NAMALWA (cell line): ENCODE measurements at places on chromosomes 7 and 10.

- DNase-seq: no peak
Observed at GRCh38 chr10:131041441-131041840, 270.1 kb downstream of the TCERG1L start.

DNA sequence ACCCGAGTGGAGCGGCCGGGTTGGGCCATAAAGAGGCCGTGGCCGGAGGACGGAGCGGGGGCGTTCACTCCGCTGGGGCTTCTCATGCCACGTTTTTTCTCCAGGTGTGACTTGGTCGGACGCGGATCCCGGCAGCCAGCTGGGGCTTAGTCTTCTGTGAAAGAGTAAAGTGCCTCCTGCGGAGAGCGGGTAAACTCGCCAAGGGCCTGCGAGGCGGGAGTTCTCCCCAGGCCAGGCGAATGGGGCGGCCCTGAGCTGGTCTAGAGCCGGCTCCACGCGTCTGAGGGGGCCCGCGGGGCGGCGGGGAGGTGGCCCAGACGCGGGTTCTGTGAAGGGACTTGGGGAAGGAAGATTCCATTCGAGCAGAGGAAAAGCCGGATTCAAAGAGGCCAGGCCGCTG lies 86.3 kb upstream of the VIPR2 start:
- DNase-seq: no peak

DNA sequence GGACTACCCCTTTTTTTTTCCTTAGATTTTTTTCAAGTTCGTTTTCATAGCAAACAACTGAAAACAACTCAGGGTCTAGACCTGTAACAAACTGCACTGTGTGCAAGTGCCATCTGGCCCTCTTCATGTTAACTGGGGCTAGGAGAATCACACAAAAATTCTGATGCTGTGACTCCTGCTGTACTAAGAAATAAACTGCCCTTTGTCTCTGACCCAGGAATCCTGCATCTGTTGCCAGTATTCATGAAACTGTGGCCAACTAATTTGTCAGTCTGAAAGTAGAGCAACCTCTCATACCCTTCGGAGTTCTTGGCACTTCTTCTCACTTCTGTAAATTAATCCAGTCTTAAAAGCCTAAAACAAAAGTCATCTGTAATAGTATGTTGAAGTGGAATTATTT lies 218.4 kb upstream of the PCDH15 start:
- DNase-seq: no peak

- DNase-seq: peak; percentile 85
Observed at GRCh38 chr10:30437031-30437841, 3.3 kb downstream of the MAP3K8 start.

- peak; percentile 44 for DNase-seq
Observed at GRCh38 chr7:149007611-149008010, 20.7 kb downstream of the PDIA4 start.

GRCh38 chr10:69345402-69345801 lies 67.1 kb downstream of the HK1 start:
- DNase-seq: no peak

- no peak for DNase-seq
Observed at GRCh38 chr10:73469579-73469978, 26.2 kb downstream of the PPP3CB start.

DNA sequence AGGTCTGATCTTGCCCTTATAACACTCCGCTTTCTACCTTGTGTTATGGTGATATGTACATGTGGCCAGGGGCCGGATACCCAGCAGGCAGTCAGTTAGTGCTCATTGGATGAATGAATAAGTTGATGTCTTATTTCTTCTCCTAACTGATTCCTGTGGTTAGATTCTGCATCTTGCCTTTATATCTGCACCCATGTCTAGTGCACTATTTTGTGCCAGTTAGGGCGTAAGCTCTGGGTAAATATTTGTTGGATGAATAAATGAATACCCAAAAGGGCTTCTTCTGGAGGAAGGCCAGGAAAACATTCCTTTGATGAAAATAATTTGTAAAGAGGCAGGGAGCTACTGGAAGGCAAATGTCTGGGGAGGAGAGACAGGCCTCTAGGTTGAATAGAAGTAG lies 148.2 kb downstream of the CHN2 start:
- DNase-seq: no peak

DNA sequence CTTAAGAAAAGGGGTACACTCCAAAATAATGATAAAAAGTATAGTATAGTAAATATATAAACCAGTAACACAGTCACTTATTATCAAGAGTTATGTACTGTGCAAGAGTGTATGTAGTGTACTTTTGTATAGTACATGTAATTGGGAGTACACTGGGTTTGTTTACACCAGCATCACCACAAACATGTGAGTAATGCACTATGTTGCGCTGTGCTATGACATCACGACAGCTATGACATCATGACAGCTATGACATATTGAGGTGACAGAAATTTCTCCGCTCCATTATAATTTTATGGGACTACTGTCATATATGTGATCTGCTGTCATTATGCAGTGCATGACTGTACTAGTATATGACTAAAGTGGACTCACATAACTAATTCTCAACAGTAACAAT lies 84.6 kb downstream of the KMT2C start:
- DNase-seq: no peak

DNA sequence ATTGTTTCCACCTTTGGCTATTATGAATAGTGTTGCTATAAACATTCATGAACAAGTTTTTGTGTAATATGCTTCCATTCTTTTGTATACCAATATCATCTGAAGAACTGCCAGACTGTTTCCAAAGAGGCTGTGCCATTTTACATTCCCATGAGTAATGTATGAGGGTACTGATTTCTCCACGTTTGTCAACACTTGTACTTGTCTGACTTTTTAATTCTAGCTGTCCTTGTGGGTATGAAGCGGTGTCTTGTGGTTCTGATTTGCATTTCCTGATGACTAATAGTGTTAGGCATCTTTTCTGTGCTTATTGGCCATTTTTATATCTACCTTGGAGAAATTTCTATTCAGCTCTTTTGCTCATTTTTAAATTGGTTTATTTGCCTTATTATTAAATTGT lies 52.8 kb downstream of the LSMEM1 start:
- no peak for DNase-seq

DNA sequence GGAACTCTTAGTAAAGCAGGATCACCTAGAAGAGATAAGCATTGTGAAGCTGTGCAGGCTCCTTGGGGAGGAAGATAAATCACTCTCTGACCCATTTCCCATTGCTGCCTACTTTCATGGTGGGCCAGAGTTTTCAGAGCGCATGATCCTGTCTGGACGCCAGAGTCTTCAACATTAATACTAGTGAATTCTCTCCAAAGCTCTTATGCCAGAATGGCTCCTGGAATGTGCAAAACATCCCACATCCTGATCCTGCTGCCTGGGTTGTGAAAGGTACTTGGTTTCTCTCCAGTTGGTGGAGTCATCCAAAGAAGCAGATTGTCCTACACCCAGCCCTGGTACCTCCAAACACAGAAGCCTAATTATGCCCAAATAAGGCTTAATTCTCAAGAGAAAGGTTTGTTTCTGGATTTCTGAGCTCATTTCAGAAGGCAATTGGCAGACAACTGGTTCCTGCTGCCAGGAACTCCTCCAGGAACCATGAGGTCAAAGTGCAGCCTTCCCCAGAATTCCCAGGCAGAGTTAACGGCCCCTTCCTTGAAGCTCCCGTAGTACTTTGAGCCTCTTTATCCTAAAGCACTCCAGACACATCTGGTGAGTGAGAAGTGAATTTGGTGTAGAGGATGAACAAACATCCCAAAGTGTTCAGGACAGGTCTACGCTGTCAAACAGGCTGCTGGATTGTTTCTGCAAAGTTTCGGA lies 495.2 kb downstream of the PLXNA4 start:
- DNase-seq: no peak

GRCh38 chr10:77716458-77717317 lies 79.1 kb upstream of the KCNMA1 start:
- DNase-seq: no peak

GRCh38 chr7:21028186-21028585 lies 241.5 kb upstream of the SP8 start:
- no peak for DNase-seq

- DNase-seq: peak; percentile 83
Observed at GRCh38 chr7:74269757-74270277, 15.6 kb upstream of the RFC2 start.

- no peak for DNase-seq
Observed at GRCh38 chr7:1228545-1229201, 4.0 kb upstream of the UNCX start.

GRCh38 chr10:49594594-49594993 lies 15.5 kb upstream of the SLC18A3 start:
- peak; percentile 53 for DNase-seq
